Substantia nigra (tissue), 51 donors: ENCODE measurements at places on chromosomes 2 and 18.

GRCh38 chr18:49151482-49151881, 200.7 kb upstream of the SMAD7 start:
- no peak for DNase-seq

GRCh38 chr2:168254158-168254935, 7.0 kb upstream of the STK39 start:
- DNase-seq: no peak

DNA sequence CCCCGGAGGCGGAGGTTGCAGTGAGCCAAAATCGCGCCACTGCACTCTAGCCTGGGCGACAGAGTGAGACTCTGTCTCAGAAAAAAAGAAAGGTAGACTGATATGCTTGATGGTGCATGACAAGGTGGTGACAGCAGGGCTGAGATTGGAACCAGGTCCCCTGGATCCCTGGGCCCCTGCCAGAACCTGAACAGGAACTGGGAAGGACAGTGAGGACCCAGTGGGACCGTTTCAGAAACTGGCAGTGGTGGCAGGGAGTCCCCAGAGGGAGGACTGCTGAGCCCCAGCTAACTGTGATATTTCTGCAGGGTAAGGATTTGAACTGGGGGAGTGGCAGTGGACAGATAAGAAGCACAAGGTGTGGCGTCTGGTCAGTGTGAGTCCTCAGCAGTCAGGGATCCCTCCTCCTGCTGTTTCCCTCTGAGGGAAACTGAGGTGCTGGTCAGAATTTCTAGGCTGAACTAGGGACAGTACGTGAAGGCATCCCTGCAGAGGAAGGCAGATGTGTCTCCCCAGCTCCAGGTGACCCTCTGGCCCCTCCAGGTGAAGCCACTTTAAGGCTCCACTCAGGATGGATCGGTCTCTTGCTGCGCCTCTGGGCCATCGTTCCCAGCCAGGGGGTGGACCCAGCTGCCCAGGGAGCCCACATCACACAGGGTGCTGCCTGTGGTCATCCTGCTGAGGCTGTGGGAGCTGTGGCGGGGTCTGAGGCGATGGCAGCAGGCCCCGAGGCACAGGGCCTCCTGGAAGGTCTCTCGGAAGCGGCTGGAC, 5.6 kb downstream of the NMUR1 start:
- DNase-seq: no peak

DNA sequence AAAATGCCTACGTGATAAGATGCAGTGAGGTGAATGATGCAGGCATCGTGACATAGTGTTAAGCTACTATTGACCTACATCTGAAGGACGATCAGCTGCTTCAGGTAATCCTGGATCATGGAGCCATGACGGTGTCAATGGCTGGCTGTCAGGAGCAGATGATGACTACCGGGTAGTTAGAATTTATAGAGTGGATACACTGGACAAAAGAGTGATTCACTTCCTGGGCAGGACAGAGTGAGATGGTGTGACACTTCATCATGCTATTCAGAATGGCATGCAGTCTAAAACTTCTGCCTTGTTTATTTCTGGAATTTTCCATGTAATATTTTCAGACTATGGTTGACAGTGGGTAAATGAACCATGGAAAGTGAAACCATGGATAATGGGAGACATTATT, 29.5 kb downstream of the METTL8 start:
- DNase-seq: no peak

GRCh38 chr18:46069524-46069923, 2.5 kb downstream of the PSTPIP2 start:
- no peak for DNase-seq
